GM13976 (cell line): ENCODE measurements at places on chromosomes 6 and 20.

GRCh38 chr6:37021356-37022129, 16.1 kb downstream of the FGD2 start:
- no peak for DNase-seq

GRCh38 chr20:40100261-40100660, 588.8 kb downstream of the MAFB start:
- DNase-seq = no peak

- DNase-seq = no peak
Measured at GRCh38 chr20:18832546-18833200, 19.1 kb downstream of the SCP2D1 start.

DNA sequence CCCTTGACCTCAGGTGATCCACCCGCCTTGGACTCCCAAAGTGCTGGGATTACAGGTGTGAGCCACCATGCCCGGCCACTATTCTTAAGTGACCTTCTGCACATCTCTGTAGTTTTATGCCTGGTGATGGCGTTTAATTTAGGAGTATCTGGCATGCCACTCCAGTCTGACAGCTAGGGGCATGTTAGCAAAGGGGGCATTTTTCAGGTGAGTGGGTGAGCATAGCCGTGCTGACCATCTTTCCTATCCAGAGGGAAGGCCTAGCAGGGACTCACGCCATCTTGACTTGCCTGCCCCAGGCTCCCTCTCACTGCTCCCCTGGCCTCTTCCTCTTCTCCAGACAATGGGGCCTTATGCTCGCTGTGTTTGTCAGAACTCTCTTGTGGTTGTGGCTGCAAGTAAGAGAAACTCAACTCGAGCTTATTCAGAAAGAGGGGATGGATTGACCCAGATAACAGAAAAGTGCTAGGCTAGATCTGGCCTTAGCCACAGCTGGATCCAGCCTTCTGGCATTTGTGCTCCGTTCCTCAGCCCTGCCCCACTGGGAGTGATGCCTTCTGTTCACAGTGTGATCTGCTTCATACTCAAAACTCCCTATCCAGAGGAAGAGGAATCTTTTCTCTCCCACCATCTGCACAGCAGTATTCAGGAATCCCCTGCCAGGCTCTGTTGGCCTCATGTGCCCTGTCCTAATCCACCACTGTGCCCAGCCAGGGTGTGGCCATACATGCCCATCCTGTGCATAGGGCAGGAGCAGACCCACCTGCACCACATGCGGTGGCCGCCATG, 174.5 kb upstream of the AKAP12 start:
- DNase-seq = no peak

DNA sequence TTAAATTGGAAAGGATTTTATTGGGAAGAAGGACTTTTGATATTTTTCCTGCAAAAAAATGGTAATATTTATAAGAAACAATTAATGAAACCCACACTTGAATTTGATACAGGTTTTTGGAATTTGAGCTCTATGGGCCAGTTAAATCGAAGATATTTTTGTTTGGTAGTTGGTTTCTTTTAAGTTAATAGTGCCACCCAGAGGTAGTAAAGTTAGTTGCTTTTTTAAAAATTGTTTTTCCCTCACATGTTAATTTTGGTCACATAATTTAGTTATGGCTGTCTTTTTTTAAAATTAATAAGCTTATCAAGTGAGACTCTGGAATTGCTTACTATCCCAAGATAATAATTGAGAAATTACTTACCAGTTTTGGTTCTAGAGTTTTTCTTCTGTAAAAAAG, 7.1 kb downstream of the PRIM2 start:
- DNase-seq = no peak

DNA sequence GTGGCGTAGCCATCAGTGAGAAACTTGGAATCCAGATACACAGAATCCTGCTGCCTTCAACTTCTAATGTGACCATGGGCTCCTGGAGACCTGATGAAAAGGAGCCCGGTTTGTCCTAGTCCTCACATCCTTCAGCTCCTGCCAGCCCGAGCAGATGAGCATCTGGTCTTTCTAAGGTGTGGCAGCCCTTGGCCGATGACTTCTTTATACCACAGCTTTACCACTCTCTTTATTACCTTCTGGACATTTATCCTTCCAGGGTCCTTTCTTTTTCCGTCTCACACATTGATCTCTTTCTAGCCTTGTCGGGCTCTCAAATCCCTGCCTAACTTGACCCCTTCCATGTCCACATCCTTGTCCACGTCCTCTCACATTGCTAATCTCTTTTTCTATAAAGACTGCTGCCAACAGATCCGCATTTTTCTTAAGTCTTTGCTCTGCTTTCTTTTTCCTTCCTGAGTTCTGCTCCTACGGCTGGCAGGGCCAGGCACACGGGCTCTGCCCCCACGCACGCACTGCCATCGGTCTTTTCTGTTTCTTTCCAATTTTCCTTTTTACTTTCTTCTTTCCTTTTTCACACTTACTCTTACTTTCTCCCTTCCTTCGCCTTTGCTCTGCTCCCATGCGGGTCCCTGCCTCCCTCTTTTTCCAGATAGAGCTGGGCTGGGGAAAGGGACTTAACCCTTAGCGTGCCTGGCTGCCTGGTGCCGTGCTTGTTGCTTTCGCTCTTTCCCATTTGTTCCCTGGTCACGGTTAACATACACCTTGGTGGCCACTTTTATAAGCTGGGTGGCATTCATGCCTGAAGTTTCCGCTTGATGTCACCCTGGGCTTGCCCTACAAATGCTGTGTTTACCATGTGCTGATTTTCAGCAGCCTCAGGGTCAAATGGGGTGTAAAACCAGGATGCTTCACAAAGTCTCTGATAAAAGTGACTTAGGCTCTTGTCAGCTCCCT, 9.4 kb upstream of the GMPR start:
- no peak for DNase-seq

- DNase-seq = peak; percentile 45
Measured at GRCh38 chr6:32692019-32692418, 25.6 kb upstream of the HLA-DQB1 start.

- peak; percentile 49 for DNase-seq
Measured at GRCh38 chr20:2750491-2751251, 49.8 kb downstream of the CPXM1 start.

DNA sequence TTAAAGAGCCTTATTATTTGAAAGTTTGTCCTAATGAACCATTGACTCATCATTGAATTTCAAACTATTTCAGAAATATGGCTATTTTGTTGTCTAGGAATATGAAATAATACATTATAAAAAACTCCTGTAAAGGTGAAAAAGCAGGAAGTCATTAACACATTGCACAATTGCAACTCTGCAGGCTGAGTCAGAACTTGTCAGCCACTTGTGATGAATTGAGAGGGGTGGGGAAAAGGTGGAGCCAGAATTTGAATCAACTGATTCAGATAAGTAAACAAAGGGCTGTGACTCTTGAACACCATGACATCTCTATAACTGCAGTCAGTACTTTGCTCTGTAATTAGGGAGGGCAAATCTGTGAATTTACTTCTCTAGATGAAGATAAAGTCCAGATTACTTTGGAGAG, 6.0 kb downstream of the C6orf141 start:
- no peak for DNase-seq

DNA sequence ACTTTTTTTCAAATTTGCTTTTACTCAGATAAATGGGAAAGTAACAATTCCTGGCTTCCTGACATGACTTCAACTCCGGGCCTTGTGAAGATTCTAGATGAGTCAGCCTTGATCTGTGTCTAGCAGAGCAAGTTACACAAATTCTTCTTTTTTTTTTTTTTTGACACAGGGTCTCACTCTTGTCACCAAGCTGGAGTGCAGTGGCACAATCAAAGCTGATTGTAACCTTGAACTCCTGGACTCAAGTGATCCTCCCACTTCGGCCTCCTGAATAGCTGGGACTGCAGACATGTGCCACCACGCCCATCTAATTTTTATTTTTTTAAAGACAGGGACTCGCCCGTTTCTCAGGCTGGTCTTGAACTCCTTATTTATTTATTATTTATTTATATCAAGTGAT, 7.3 kb upstream of the ARHGAP18 start:
- no peak for DNase-seq

GRCh38 chr6:157383471-157383870, 2.5 kb downstream of the ZDHHC14 start:
- no peak for DNase-seq

- DNase-seq = no peak
Measured at GRCh38 chr6:14634072-14634471, 516.5 kb downstream of the CD83 start.
